ENCODE measurements at places on chromosomes 16 and 17.
A peak's percentile ranks its signal among the peaks of the same experiment; 100 is the strongest.

DNA sequence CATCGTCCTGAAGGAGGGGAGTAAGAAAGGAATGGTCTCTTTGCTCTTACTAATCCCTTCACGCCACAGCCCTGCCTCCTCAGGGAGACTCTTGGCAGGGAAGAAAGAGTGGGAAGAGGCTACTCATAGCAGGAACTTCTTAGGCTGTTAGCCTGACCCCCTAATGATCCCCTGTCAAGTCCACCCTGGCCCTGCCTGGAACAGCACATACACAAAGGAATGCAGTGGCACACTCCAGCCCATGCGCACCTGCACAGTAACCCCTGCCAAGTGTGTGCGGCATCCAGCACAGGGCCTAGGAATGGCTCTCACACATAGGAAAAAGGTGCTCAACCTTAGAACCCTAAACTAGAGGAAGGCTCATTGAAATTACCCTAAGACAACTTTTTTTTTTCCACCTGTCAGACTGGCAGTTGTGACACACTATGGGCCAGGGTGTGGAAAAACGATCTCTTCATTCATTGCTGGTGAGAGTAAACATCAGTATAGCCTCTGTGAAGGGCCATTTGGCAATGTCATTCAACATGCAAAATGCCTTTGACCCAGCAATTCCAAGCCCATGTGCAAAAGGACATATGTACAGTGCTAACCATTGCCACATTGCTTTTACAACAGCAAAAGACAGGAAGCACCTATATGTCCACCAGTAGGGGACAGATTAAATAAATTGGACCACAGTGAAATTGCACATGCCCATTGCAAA, 50.1 kb downstream of the PIMREG start:
- DNase-seq: no peak

DNA sequence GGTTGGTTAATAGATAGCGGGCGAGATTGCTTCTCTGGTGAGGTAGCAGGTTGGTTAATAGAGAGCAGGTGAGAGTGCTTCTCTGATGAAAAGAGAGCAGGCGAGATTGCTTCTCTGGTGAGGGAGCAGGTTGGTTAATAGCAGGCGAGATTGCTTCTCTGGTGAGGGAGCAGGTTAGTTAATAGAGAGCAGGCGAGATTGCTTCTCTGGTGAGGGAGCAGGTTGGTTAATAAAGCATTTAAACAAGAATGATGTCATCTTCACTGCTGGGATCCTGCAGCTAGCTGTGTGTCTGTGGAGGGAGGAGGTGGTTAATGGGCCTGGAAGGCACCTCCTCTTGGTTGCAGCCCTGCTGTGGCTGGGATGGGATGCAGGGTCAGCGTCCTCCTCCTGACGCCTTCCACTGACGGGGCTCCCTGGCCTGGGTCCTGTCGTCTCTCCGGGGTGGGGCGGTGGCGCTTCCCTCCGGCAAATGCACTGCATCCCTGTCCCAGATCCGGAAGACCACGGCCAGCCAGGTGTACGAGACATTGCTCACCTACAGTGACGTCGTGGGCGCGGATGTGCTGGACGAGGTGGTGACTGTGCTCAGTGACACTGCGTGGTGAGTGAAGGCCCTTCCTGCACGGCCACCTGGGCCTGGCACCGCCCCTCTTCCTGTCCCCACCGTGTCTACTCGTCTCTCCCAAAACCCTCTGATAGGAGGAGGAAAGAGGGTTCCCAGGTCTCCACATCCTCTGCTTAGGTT, 99.2 kb upstream of the ZNF750 start:
- no peak for DNase-seq

GRCh38 chr17:66455060-66455459, 152.6 kb downstream of the PRKCA start:
- DNase-seq: no peak

GRCh38 chr17:58789160-58789559, 33.5 kb downstream of the PPM1E start:
- DNase-seq: no peak

DNA sequence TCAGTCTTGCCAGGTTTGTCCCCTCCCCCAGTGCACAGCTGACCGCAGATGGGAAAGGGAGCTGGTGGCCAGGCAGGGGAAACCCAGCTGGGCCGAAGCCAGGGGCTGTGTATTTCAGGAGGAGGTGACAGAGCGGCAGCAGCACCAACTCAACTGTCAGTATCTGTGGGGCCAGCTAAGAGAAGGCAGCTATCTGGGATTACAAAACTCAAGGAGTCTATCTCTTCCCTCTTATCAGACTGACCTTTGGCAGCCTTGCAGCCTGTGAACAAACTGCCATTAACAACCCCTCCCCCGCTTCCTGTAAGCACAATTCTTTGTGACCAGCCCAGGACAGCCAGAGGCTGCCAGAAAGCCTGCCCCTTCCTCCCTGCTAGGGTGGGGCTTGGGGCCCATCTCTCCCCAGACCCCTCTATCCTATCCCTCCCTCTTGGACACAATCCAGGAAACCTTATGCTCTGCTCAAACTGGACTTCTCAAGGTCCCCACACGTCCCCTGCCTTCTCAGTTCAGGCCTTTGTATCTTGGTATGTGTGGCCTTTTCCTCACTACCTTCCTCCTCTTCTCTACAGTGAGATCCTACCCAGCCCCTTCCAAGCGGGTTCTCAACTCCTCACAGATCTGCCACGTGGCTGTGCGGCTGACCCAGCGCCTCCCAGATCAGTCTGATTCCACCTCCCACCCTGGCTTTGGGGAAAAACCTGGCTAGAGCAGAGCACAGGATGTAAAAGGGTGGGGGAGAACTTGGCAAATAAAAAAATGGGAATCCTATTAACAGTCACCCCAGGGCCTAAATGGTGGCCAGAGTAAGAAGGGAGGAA, 10.5 kb downstream of the ST3GAL2 start:
- peak; percentile 97 for DNase-seq

DNA sequence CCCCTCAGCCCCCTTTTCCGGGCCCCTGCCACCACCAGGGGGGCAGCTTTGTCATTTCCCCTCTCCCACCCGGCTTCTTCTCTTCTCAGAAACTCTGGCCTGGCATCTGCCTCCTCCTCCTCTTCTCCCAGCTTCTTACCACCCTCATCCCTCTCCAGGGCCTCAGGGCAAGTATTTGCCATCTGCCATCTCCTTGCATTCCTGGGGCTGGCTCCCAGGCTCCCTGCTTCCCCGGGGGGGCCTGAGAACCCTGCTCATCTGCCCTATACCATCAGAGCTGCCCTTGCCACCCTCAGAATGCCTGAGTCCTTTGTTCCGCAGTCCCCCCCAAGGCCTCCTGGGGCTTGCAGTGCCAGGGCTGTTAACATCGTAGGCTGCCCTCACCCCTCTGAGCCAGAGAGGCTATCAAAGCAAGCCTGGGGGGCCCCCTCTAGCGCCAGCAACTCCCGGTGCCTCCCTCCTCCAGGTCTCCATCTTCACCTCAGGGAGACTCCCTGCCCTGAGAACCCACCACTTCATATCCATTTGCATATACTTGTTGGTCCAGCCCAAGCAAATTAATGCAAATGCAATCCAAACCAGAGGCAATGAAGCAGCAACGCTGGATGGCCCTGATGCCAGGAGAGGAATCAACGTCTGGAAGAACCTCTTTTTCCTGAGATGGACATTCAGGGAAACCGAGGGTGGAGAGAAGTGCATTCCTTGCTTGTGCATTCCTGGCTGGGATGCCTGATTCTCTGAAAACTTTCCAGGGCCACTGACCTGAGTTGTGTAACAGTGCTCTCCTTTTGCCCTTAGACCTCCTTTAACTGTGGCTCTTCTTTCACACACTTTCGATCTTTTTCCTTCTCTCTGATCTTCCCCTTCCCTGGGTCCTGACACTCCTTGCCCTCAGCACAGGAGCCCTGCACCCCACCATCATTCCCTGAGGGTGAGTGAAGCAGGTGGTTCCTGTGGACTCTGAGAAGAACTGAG, 20.7 kb upstream of the SP2 start:
- DNase-seq: no peak

DNA sequence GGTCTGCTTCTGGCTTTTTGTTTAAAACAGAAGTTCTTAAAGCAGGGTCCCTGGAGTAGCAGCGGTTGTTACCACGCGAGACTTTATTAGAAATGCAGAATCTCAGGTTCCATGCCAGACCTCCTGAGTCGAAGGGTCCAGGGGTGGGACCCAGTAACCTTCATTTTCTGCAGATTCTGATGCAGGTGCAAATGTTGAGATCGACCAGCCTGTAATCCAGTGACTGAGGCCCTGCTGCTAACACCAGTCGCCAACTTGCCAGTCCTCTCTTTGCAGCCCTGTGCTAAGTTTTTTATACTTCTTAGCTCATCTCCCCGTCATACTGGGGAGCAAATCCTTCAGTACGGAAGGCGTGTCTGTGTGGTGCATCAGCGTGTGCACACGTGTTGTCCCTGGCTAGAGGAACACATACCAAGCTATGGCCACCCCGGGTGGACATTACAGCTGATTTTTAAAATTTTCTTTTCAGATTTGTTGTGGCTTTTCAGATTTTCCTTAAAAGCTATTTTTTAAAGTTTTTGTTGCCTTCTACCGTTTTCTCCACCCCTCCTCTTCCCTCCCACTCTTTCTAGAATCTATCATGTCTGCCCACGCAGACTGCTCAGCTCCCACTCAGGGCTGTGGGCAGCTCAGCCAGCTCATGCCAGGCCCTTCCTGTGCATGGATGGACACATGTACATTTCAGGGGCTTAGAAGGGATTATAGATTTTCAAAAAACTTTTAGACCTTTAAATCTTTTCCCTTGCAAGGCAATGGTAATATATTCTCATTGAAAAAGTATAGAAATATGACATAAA, 57.7 kb downstream of the MEAK7 start:
- DNase-seq: peak; percentile 46

DNA sequence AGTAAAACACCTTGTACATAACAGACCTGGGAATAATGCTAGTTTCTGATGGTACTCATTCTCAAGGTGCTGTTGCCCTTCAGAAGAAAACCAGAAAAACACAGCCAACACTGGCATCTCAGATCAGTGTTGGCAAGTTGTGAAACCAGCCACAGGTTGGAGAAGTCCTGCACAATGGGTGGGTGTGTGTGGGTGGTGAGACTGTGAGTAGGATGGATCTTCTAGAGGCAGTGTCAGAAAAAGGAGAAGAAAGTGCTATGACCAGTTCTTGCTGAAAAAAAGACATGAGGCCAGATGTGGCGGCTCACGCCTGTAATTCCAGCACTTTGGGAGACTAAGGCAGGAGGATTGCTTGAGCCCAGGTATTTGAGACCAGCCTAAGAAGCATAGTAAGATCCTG, 35.2 kb upstream of the SMIM36 start:
- DNase-seq: no peak

GRCh38 chr16:78448658-78449271, 349.3 kb downstream of the WWOX start:
- no peak for DNase-seq

All from testis (tissue), 5 donors.